ENCODE measurements at places on chromosomes 4 and X.
A peak's percentile ranks its signal among the peaks of the same experiment; 100 is the strongest.

GRCh38 chrX:103437147-103437873 lies 61.0 kb downstream of the BEX3 start:
- no peak for DNase-seq

- DNase-seq = no peak
Observed at GRCh38 chr4:3178351-3178750, 70.6 kb upstream of the MSANTD1 start.

- peak; percentile 41 for DNase-seq
Observed at GRCh38 chrX:68710870-68711576, 63.6 kb downstream of the STARD8 start.

- no peak for DNase-seq
Observed at GRCh38 chrX:150298841-150299551, 64.1 kb upstream of the MAMLD1 start.

DNA sequence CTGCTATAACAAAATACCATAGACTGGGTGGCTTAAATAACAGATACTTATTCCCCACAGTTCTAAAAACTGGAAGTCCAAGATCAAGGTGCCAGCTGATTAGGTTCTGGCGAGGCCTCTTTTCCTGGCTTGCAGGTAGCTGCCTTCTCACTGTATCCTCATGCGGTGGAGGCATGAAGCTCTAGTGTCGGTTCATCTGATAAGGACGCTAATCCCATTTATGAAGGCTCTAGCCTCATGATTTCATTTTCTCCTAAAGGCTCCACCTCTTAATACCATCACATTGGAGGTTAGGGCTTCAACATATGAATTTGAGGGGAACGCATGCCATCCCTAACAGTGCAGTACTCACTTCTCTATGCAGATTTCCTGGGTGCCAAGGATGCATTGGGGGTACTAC lies 57.9 kb upstream of the STIM2 start:
- DNase-seq = peak; percentile 78

DNA sequence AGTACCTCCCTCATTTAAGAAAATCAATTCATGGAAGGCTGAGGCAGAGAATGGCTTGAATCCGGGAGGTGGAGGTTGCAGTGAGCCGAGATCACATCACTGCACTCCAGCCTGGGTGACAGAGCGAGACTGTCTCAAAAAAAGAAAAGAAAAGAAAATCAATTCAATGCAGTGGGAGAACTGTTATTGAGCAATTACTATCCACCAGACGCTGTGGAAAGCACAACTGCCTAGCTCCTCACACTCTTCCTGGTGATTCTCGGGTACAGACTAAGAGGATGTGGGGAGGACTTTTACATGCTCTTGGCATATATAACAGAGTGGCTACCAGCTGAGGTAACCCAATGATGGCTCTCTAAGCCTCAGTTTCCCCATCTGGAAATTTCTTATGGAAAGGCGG lies 2.7 kb upstream of the TMSB4X start:
- no peak for DNase-seq

DNA sequence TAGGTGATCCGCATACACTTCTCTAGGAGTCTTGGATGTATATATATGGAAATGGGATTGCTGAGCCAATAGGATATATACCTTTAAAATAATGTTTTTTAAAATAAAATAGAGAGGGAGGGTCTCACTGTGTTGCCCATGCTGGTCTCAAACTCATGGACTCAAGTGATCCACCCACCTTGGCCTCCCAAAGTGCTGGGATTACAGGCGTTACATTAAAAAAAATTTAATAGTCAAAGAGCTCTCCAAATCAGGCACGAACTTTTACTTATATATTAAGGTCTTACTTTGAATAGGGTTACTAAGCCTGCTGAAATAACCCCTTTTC lies 109.0 kb downstream of the GNL3L start:
- DNase-seq = peak; percentile 65

GRCh38 chr4:65918212-65918611 lies 247.9 kb upstream of the EPHA5 start:
- no peak for DNase-seq

GRCh38 chrX:24777660-24778059 lies 83.9 kb downstream of the POLA1 start:
- DNase-seq = peak; percentile 21

GRCh38 chrX:19577181-19577810 lies 62.0 kb upstream of the MAP3K15 start:
- no peak for DNase-seq

GRCh38 chrX:103552236-103552635 lies 32.9 kb upstream of the RAB40A start:
- no peak for DNase-seq

DNA sequence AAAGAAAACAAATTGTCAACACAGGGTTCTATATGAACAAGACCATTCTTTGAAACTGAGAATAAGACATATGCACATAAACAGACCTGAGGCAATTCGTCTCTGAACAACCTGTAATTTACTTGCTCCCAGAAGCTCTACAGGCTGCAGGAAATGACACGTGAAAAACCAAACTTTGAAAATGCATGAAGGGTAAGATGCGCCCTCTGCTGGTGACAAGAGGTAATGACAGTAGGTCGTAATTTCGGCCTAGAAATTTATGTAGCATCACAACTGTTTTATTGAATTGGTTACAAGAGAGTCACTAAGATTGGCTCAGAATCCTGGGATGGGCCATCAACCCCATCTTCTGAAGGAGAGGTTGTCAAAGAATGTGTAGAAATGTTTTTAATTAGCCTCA lies 276.5 kb downstream of the PPP4R3C start:
- DNase-seq = peak; percentile 63

DNA sequence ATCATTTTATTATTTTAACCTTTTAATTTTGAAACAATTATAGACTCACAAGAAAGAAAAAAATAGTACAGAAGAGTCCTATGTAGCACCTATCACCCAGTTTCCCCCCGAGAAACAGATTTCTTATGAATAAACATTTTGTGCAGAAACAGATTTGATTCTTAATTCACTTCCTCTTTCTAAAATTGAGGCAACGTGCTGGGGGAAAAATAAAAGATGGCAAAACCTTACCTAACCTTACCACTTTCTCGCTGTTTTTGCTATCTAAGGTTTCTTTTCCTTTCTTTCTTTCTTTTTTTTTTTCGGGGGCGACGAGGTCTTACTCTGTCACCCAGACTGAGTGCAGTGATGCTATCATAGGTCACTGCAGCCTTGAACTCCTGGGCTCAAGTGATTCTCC lies 4.3 kb upstream of the CLNK start:
- DNase-seq = no peak

DNA sequence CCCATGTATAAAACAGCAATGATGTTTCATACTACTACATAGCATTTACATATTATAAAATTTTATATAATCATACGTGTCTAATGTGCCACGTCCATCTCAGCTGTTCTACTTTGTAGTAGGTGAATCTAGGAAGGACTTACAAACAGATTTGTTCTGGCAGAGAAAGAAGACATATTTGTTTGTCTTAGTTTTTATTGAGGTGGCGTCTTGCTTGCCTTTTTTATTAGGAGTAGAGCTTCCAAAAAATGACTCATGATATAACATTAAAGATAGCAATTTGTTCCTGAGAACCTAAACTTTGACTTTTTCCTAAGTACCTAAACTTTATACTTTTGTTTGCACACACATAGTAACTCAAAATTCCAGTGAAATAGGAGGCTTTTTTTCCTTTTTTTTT lies 64.6 kb downstream of the CLDN22 start:
- DNase-seq = no peak

DNA sequence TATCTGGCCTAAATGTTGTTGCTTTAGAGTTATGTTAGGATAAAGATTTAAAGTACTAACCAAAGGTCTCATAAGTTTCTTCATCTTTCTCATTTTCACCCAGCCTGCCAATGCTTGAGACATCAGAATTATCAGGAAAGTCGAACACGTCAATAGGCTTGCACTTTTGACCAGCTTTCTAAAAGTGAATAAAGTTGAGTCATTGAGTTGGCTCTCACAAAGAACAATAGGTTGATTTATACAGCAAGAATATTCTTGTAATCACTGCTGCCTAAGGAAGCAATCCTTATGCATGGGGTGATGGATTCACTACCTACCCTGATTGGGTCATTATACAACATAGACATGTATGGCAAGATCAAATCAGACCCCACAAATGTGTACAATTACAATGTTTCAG lies 5.0 kb downstream of the CENPU start:
- DNase-seq = no peak

DNA sequence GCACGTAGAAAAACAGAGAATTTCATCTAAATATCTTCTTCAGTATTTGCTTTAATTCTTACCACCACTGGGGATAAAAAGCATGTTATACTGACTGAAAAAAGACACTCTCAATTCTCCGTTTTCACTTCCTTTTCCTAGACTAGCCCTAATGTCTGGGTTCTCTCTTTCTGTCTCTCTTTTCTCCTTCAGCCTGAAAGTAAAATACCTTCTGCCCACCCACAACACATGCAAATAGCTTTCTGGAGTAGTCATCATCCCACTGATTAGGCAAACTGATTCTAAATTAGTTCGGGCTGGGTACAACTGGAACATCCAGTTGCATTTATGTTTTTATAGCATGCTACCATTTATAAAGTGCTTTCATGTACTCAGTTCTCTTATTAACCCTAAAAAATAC lies 142.4 kb upstream of the ANKRD50 start:
- no peak for DNase-seq

- DNase-seq = no peak
Observed at GRCh38 chrX:134821370-134821769, 163.1 kb upstream of the PLAC1 start.

- no peak for DNase-seq
Observed at GRCh38 chr4:8545439-8545765, 34.8 kb upstream of the GPR78 start.
